Activated T-cell treated with anti-CD3 and anti-CD28 coated beads, Interleukin-2, amount 50 U/mL, for 4 hours (primary cell): ENCODE measurements at places on chromosomes 1 and 21.

DNA sequence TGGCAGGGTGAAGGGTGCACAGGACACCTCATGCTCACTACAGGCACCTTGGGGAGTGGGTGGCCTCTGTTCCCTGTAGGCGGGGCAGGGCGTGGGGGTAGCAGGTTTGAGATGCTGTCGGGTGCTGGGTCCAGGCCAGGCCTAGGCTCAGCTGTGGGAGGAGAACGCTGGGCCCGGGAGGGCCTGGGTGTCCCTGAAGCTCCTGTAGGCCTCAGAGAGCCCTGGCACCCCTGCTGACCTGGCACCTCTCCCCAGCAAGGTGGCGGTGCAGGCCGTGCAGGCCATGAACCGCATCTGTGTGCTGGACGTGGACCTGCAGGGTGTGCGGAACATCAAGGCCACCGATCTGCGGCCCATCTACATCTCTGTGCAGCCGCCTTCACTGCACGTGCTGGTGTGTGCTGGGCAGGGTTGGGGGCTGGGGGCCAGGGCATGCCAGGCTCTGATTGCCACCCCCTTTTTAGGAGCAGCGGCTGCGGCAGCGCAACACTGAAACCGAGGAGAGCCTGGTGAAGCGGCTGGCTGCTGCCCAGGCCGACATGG is 2.5 kb upstream of the GJC2 start:
- no peak for DNase-seq

DNA sequence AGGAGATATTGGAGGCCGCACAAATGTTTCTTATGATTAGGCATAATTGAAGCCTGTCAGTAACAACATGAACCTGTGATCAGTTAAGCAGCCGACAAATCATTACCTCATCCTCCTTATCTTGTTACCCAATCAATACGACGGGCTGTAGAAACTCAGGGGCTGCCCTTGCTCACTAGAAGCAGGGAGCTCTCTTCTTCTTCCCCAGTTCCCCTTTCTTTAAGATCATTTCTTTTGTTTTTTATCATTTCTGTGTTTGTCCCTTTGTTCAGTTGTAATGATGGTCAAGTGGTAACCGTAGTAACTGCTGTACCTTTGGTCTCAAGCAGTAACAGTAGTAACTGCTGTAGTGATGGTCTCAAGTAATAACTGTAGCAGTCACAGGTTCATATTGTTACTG is 13.8 kb upstream of the FCGR2A start:
- DNase-seq: no peak

DNA sequence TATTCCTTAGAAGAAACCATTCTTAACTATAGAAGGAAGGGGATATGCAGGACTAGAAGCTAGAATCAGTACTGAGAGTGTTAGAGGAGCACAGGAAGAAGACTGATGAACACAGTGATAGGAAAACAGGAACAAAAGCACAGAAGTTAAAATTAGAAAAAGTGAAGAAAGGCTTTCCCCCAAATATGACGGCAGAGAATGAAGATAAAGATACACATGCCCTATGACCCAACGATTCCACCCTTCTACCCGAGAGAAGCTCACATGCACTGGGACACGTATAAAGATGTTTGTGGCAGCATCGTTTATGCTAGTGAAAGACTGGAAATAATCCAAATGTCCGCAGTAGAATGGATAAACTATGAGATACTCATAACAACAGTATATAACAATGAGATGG is 74.2 kb downstream of the DTL start:
- no peak for DNase-seq

- no peak for DNase-seq
Observed at GRCh38 chr1:53688381-53689102, 50.4 kb downstream of the GLIS1 start.

DNA sequence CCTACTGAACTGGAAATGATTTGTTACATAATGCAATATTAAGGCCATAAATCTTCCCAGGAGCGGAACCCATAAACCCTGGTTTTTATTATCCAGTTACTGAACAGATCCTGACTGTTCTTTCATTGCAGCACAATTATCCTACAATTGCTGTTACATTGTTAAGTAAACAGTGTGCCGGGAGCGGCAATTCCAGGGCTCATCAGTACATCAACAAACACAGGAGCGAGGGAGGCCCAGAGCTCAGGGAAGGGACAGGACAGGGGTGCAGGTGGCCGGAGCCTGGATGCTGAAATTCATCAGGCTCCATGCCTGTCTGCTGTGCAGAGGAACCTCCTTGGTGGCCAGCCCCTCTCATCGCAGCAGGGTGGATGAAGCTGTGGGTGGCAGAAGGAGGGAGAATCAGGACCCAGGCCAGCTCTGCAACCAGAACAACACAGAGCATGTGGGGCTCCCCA is 544.7 kb downstream of the NPHP4 start:
- DNase-seq: no peak

DNA sequence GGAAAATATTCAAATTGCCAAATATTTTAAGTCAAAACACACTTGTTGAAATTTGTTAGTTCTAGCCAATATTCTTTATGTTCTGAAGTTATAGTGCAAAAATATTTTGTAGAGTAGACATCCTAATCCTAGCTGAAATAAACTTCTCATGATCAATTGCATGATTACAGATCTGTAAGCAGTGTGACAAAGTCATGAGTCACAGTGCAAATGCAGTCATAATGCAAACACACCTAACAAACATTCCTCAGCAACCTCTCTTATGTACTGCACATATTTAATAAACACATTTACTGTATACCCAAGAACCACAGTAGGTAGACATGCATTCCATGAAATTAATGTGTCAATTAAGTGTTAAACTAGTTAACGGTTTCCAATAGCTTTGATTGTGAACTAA is 1857.4 kb downstream of the NCAM2 start:
- no peak for DNase-seq
